ENCODE measurements at places on chromosomes 3 and 15. TPM values are rescaled to one million over a fixed set of nuclear protein-coding genes. Genes with fewer than 3 reads are reported as not detected.

The SH2D7 gene
- not detected for polyA plus RNA-seq

The ONECUT1 gene
- polyA plus RNA-seq: not detected

The ITGA11 gene
- 0.45 TPM for polyA plus RNA-seq

The NMNAT3 gene
- 2.1 TPM for polyA plus RNA-seq

The EPHA6 gene
- 0.38 TPM for polyA plus RNA-seq

The DNASE1L3 gene
- 39.3 TPM for polyA plus RNA-seq

The DAZL gene
- polyA plus RNA-seq: not detected

The LRRC31 gene
- not detected for polyA plus RNA-seq

The TBC1D5 gene
- polyA plus RNA-seq: 4.5 TPM

The CEP19 gene
- 0.82 TPM for polyA plus RNA-seq

The GHRL gene
- polyA plus RNA-seq: 0.63 TPM

All from esophagus (tissue), 2 donors.